CD4-positive, alpha-beta T cell treated with Interferon alpha-2 for 1 hour (primary cell): ENCODE measurements at places on chromosomes 5 and 9.

GRCh38 chr9:92616199-92616641, 53.7 kb downstream of the IPPK start:
- no peak for DNase-seq

DNA sequence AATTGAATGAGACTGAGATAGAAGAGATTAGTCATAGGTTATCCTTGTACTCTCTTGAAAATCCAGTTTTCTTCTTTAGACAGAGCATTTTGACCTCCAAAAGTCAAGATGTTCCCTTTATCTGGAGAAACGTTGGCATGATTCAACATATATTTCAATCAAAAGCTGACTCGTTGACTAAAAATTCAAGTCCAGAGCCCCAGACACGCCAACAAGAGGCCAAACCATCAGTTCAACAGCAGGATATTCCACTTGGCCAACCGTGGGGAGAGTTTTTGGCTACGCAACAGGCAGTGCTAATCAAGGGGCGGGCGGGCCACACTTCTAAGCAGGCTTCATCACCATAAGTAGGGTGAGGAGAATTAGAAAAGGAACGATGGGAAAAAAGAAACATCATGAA, 119.1 kb downstream of the SLIT3 start:
- DNase-seq, result no peak

- no peak for DNase-seq
Observed at GRCh38 chr9:18726546-18726945, 252.6 kb downstream of the ADAMTSL1 start.

- DNase-seq, result no peak
Observed at GRCh38 chr9:99878651-99879050, 27.8 kb upstream of the STX17 start.

- DNase-seq, result peak; percentile 14
Observed at GRCh38 chr9:4375424-4376200, 75.7 kb upstream of the GLIS3 start.
